Cardiac muscle cell (in vitro differentiated cells and primary cell): ENCODE measurements at places on chromosomes 1 and 21.
A peak's percentile ranks its signal among the peaks of the same experiment; 100 is the strongest.

DNA sequence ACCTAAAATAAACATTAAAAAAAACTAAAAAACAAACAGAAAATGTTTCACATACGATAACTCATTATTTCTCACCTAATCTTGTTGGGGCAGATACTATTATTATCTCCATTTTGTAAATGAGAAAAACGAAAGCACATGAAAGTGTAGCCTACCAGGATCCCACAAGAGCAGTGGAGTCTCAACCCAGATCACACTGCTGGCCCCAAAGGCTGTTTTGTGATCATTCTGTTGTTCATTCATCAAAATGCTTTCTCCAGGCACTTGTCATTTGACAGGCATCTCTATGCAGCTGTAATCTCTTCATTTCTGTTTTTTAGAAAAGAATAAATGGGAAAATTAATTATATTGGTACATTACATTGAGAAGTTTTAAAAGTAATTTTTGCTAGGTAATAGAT lies 67.5 kb downstream of the AK5 start:
- no peak for DNase-seq

GRCh38 chr1:25590096-25590824 lies 26.3 kb upstream of the MAN1C1 start:
- DNase-seq: peak; percentile 57

DNA sequence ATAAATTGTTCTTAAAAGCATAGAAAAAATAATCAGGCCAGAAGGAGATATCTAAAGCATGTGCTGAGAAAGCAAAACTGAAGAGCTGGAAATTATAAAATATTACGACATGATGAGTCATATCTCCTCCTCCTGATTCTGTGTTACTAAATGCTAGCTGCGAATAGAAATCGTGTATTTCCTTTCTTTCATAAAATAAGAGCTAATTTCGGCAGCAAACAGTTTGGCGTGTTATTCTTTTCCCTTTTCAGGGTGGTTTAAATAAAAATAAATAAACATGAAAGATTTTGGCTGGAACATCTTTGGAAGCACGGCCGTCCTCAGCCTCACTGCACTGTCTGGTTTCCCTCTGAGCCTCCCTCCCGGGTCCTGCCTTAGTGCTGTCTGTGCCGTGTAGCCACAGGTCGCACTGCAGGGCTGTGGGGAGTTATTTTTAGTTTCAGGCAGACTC lies 56.0 kb downstream of the ADARB1 start:
- peak; percentile 63 for DNase-seq

DNA sequence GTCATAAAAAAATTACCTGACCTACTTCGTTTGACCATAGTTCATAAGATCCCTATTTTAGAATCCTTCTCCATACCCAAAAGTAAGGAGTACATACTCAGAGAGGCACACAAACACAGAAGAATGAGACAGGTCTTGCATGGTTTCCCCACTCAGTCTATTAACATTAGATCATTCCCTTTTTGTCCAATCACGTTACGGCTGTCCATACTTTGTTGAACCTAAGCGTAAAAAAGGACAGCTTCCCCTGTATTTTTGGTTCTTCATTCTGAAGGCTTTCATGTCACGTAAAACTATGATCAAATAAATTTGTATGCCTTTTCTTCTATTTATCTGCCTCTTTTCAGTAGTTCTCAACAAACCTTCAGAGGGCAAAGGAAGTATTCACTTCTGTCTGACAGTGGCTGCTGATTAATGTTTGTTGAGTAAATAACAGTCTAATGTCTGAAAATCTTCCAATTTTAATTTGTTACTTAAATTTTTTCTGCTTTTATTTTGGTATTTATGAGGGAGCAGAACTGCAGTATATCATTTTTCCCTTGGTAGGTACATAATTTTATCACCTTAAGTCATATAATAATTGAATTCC lies 16.4 kb downstream of the PKN2 start:
- no peak for DNase-seq

DNA sequence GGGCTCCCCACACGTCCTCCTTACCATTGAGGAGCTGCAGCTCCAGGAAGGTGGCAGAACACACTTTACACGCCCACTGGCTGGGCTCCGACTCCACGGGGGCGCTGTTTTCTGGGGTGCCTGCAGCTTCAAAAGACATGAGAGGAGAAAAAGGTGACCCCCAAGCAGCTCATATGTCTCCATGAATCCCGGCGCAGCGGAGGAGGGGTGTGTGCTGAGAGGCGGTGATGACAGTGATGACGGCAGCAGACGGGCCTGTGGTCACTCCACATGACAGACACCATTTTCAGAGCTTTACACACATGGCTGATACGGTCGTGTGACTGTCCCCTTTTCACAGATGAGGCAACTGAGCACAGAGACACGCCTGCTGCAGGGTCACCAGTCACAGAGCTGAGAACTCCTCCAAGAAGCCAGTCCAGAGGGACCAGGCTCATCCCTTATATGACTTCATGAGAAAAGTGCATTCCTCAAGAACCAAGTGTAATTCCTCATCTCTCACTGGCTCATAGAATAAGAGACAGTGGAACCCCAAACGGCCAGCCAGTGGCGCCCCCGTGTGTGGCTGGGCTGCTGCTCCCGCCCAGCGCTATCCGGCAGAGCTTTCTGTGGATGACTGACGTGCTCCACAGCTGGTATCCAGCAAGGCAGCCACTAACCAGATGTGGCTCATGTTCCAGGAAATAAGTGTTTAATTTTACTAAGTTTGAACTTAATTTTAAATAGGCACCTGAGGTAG lies 31.9 kb downstream of the PRDM15 start:
- peak; percentile 24 for DNase-seq

DNA sequence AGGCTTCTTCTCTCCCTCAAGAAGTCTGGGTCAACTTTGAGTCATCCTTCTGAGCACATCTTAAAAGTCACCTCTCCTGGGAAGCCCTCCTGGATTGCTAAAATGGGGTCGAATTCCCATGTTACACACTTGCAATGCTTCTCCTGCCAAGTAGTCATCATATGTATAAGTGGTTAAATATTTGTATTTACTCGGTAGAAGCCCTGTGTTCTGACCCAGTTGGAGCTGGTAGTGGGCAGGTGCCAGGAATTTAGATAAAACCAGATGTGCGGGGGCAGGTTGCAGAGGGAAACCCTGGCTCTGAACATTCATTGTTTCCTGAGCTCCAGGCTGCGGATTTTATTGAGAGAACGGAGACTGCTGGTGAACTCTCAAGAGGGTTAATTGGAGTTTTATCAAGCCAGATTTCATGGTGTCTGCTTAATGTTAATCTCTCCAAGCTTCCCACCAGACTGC lies 52.8 kb upstream of the RPL11 start:
- DNase-seq: peak; percentile 52

DNA sequence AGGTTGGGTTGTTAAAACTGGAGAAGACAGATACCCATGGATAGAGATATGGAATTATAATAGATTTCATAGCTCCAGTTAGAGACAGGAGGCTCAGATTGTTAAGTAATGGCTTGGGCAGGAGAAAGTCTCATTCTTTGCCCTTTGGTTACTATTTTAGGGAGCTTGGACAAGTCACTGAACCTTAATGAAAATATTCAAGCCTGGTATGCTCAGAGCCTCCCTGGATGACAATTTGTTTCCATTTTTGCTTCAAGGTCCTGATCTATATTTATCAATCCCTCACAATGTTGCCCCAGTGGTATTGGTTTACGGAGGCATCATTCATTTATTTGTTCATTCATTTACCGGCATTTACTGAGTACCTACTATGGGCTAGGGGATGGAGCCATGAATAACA lies 37.5 kb downstream of the RCSD1 start:
- DNase-seq: no peak

- DNase-seq: peak; percentile 62
Observed at GRCh38 chr1:89085781-89086180, 20.8 kb upstream of the GBP1 start.

GRCh38 chr1:218991089-218991488 lies 182.6 kb upstream of the LYPLAL1 start:
- no peak for DNase-seq

GRCh38 chr1:46719689-46720088 lies 775 bp upstream of the EFCAB14 start:
- DNase-seq: no peak

DNA sequence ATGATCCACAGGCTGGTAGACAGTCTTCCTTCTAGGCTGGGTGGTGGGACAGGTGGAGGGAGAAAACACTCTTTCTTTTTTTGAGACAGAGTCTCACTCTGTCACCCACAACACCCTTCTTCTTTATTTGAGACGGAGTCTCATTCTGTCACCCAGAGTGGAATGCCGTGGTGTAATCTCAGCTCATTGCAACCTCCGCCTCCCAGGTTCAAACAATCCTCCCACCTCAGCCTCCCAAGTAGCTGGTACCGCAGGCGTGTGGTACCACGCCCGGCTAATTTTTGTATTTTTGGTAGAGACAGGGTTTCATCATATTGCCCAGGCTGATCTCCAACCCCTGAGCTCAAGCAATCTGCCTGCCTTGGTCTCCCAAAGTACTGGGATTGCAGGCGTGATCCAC lies 2.9 kb downstream of the GPR37L1 start:
- no peak for DNase-seq

GRCh38 chr1:239930686-239931262 lies 160.9 kb upstream of the FMN2 start:
- no peak for DNase-seq

GRCh38 chr1:13652238-13652637 lies 47.8 kb upstream of the PRDM2 start:
- no peak for DNase-seq

- DNase-seq: no peak
Observed at GRCh38 chr1:62809788-62810187, 25.9 kb downstream of the ATG4C start.

DNA sequence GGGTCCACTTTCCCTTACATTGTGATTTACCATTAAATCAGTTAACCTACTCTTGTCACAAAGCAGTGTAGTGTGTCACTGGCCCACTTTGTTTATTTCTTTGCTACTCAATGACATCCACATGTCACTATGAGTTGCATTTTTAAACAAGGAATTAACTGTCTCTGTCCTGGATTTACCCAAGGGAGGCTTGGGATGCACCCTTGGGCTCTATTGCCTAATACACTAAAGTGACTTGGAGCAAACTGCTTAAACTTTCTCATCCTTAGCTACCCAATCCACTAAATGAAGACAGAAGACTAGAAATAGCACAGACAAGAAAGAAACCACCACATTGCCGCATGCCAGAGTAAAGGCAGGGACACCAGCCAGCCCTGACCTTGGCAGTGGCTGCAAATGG lies 136.2 kb upstream of the TIAM1 start:
- DNase-seq: no peak

- peak; percentile 85 for DNase-seq
Observed at GRCh38 chr1:185646202-185646683, 87.9 kb upstream of the HMCN1 start.

DNA sequence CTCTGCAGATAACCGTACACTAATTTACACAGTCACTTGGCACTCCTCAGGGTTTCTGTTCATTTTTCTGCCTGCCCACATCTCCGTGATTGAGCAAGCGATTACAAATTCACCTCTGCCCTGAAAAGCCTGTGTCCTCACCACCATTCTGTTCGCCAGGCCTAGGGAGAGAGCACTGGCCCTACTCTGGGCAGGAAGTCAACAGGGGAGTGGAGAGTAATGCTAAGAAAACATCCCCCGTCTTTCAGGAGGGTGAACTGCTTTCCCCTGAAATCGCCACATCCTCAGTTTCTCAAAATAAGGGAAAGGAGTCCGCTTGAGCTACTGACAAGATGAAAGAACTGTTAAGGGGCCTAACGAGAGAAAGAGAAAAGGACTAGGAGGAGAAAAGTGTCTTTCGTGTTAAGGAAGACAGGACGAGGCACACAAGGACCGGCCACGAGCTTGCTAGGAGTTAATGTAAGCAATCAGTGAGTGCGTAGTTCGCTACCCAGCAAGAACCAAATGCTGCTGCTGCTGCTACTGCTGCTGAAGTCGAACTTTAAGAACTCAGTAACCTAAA lies 632 bp downstream of the PEX19 start:
- peak; percentile 62 for DNase-seq

DNA sequence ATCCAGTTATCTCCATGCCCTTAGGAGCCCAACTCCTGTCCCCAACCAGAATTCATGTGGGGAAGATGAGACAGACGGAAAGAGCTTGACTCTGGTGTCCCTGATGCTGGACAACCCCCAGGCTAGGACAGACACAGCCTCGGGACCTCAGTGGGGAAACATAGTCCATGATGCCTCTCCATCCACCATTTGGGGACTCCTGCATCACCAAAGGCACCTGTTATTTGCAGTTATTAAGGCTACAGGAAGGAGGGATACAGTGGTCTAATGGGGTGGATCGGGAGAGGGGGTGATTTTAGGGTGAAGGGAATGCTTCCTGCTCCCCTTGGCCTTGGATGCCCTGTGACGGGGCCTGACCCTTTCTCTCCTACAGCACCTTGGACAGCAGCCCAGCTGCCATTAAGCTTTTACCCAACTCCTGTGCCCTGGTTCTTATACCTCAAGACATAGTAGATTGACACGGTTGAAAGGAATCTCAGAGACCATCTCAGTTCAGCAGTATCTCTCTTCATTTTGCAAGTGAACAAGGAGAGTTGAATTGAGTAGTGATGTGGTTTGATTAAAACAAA lies 111.6 kb downstream of the MATN1 start:
- DNase-seq: no peak

DNA sequence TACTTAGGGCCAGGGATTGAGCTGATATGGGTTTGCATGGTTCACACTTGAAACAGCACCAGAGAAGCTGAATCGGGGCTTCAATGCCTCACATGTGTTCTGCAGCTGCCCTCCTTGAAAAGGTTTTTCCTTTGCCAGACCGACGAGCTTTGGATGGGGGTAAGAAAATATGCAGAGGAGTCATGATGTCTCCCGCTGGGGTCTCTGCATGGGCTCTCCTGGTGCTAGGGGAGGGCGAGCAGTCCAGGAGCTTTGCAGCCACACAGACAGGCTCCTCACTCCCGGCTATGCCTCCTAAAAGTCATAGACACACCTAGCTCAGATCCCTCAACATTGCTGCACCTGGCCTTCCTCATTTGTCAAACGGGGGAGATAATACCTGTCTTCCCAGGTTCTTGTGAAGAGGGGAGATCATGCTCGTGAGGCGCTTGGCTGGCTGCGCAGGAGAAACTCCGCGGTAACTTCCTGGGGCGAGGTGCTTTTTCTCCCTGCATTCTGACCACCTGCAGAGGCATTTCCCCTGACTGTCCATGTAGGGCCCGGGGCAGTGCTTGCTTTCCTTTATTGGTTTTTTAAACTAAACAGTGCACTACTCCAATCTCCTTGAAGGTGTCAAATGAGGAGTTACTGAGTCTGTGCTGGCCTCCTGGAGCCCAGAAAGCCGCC lies 112.4 kb downstream of the PLXNA2 start:
- DNase-seq: no peak

GRCh38 chr1:97004054-97004453 lies 282.5 kb downstream of the PTBP2 start:
- DNase-seq: peak; percentile 27

- DNase-seq: no peak
Observed at GRCh38 chr1:195806060-195806459, 802.2 kb downstream of the KCNT2 start.

- no peak for DNase-seq
Observed at GRCh38 chr1:19361611-19362147, 49.6 kb downstream of the SLC66A1 start.

- DNase-seq: peak; percentile 83
Observed at GRCh38 chr1:100463791-100464424, 74.0 kb upstream of the GPR88 start.
